ENCODE measurements at places on chromosomes 6 and 20. TPM values are rescaled to one million over a fixed set of nuclear protein-coding genes. Genes with fewer than 3 reads are reported as not detected.

SCUBE3 gene
- total RNA-seq, result 21.1 TPM

CTAGE9 gene
- not detected for total RNA-seq

DNA sequence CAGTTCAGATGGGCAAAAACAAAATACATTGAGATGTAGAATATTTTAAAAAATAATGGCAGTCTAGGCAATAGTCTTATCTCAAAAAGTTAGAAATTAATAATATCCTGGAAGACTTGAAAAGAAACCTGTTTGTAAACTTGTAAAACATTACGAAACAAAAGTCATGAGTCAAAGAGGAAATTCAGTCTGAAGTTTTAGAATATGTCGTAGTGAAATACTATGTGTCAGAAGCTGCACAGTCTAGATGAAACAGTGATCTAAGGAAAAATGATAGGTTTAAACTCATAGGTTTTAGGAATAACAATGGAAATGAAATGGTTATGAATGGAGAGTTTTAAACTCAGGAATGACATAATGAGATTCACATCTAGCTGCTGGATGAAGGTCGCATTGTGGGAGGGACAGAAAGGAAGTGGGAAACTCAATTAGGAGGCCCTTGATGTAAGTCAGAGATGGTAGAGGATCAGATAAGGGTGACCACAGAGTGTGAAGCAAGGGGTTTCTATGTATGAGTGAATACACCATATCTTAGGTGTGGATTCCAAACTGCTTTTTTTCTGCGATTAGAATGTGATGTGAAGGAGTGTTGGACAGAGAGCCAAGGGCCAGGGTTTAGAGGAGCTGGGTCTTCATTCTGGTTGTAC is 2.8 kb downstream of the SNRPB2 start:
- DNase-seq, result no peak

- no peak for DNase-seq
Measured at GRCh38 chr20:905396-905961, 10.7 kb downstream of the ANGPT4 start.

GRCh38 chr20:63545814-63546213 is 1.7 kb downstream of the SRMS start:
- no peak for DNase-seq
